Activated CD4-positive, alpha-beta T cell treated with anti-CD3 and anti-CD28 coated beads for 36 hours (primary cell): ENCODE measurements at places on chromosomes 6 and 20.

DNA sequence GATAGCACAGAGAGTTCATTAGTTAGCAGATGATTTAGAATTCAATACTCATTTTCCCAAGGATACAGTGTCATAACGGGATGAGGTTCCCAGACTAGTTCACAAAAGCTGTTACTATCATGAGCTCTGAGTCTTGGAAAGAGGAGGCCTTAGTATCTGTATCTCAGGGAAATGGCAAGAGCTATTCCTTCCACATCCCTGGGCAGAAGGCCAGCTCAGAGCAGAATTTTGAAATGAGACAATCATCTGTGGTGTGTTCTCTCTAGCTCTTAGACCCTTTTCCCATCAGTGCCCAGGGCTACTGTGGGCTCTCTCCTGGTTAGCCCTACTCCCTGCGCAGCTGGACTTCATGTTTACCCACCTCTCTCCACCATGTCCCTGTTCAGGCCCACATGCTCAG is 64.5 kb downstream of the JAG1 start:
- no peak for DNase-seq

GRCh38 chr6:111874025-111874415 is 768 bp upstream of the FYN start:
- peak; percentile 88 for DNase-seq

GRCh38 chr20:38067717-38068365 is 34.3 kb downstream of the RPRD1B start:
- no peak for DNase-seq

DNA sequence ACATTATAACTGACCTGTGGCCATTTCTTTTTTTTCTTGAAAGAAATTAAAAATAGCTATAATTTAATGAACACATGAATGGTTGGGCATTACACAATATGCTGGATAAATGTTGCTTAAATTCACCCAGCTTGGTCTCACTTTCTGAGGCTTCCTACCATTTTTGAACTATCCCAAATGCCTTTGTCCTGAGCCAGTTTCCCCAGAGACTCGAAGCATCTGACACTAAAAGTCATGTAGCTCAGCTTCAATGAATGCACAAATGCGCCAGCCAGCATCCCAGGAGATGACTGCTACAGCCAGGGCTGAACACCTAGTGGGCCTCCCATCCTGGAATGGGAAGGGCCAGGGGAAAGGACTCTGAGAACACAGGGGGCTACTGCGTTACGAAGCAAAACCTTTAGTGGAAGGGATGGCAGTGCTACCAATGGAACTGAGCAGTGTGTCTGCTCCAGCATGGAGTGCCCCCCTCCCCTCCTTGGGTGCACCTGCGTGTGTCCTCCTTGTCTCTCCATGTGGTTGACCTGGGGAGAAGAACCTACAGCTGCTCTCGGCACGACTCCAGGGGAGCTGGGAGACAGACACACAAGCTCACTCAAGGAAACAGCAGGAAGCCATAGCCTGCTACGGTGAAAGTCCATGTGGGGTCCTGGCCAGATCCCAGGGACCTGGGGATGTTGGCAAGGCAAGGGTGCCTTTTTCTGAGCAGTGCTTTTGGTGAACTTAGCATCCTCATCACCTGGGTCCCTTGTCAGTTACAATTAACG is 60.9 kb downstream of the IRF4 start:
- DNase-seq: no peak

DNA sequence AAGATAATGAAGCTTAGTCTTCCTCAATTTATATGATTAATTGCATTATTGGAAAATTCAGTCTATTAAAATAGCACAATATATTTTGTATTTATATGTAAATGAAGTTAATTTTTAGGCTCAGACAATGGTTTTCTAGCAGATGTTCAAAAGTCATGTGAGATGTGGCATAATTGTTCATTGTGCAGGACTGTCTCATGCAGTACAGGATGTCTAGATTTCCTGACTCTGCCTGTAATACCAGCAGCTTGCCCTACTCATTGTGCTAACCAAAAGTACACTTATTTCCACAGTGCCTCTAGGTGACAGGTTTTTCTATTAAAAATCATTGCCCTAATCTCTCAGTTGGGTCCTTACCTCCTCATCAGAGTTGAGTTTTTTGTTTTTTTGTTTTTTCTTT is 12.4 kb downstream of the RALGAPB start:
- DNase-seq: no peak

DNA sequence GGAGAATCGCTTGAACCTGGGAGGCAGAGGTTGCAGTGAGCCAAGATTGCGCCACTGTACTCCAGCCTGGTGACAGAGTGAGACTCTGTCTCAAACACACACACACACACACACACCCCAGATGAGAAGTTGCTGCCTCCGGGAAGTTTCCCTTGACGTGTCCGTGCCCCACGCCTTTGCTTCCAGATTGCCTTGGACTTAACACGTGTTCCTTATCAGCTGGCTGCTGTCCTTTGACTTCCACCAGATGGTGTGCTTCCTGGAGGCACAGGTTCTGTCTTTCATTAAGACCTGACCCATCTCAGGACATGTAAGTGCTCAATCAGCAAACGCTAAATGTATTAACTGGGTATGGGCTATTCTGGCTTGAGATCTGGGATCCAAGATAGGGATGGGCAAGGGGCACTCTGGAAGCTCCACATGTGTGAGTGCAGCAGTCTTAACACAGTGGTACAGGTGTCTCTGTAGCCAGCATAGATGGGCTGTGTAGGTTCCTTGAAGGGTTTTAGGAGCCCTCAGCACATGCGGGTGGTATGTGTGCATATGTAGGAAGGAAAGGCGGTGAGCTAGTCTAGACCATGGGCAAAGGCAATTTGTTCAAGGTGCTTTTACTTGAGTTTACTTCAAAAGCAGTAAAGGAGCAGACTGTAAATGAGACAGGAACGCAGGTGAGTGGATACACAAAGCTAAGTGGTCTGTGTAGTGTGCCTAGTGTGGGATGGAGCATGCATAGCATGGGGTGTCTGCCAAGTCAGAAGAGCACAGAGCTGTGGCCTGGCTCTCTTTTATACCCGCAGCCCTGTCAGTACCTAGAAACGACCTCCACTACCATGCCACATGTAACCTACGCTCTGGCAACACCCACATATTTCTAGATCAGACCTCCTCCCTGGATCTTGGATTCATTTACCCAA is 11.6 kb downstream of the PIGT start:
- DNase-seq: no peak

DNA sequence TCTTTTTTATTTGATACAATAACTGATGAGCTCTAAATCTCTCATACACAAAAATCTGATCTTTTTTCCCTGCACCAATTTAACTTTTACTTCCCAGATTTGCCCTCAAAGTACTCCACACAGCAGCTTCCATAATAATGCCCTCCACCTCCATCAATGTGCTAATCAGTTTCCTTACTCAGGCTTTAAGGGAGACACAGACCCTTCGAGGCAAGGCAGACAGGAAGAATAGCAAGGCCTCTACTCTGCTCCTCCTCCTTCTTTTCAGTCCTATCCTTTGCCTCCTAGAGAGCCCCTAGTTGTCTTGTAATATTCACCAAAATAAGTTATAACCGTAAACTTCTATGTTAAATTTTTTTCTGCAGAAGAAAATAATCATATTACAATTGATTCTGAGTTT is 444.9 kb upstream of the RNF217 start:
- no peak for DNase-seq

GRCh38 chr6:3587660-3588059 is 130.8 kb upstream of the SLC22A23 start:
- no peak for DNase-seq

GRCh38 chr20:32536851-32537656 is 48.1 kb downstream of the NOL4L start:
- DNase-seq: peak; percentile 78

- DNase-seq: peak; percentile 31
Observed at GRCh38 chr20:46324960-46325703, 16.8 kb upstream of the CDH22 start.

DNA sequence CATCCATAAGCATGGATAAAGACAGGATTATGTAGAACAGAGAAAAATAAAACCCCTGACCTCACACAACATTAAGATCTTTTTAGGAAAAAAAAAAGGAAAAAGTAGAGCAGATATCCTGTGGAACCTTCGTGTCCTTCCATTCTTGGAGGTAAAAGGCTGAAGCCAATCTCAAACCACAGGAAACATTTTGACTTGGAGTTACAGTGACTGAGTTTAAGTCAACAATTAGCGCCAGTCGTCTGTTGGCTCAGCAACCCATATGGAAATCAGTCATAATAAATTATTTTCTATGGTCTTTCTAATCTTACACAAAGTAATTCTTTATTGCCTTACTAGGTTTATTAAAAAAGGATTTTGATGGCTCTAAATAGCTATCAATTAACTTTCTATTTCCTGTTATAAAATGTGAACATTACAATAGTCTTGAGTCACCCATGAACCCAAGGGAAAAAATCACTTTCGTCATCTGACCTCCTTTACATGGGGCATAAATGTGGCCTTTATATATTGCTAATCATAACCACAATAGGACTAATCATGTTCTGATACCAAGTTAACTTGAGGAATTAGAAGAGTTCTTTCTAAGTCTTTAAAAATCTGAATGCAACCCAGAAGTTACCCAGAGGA is 592.9 kb downstream of the TFAP2B start:
- no peak for DNase-seq

GRCh38 chr6:109428889-109429477 is 11.4 kb downstream of the PPIL6 start:
- no peak for DNase-seq

- DNase-seq: no peak
Observed at GRCh38 chr6:112701201-112701600, 354.1 kb downstream of the RFPL4B start.

GRCh38 chr6:160733050-160733646 is 31.1 kb downstream of the PLG start:
- peak; percentile 51 for DNase-seq

DNA sequence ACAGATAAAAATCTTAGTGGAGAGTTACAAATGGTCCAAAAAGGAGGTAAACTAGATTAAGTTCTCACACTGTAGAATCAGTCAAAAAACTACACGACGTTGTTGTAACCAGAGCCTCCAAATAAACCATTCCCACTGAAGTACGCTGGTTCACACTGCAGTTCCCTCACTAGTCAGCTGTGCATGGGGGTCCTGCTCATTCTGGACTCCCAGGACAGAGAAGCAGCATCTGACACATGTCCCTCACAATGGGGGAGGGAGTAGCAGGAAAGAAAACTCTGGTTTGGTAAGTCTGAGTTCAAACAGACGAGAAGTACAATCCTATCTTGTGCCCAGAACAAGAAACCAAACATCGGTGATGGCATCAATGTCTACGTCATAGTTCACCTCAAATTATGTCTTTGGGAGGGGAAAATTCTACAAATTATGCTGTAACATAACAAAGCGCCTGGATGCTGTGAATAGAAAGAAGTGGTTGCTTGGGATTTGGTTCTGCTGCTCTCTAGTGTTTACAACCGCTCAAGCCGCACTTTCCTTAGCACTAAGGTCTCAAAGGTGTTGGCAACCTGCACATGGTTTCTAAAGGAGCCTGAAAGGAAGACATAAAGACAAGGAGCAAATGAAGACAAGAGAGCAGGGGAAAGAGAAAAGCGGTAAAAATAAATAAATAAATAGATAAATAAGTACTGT is 208.0 kb downstream of the GMDS start:
- no peak for DNase-seq

- DNase-seq: peak; percentile 79
Observed at GRCh38 chr20:63735859-63736718, at the start of gene LIME1. LIME1 (plus strand) TSS chr20:63736664; CDS start chr20:63737550, 886 bp downstream.

DNA sequence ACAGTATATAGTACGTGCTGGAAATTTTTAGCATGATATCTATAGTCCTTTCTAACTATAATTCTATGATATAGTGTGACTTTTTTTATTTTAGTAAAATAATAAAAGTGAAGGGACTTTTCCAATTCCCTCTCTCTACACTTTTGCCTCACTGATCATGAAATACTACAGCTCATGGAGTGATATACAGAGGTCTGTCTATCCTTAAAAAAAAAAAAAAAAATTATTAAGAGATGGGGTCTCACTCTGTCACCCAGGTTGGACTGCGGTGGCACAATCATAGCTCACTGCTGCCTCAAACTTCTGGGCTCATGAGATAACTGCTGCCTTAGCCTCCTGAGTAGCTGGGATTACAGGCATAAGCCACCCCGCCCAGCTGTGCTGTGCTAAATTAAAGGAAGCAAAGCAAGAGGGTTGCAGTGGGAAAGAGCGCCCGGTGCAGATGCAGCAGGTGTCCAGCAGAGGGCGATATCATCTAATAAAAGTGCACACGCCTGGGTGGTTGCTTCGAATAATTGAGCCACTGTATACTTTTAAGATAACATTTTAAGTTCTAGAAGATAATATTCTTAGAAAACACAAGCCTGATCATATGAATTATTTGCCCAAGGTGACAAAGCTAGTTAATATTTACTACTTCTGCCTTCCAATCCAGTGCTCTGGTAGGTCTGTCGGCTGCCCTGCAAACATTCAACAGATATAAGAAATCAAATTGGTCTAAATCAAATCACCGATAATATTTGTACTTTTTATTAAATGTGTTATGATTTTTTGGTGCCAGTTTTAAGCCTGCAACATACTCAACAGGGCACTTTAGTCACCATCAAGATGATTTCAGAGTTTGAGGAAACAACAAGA is 94.9 kb upstream of the NT5E start:
- DNase-seq: peak; percentile 77

DNA sequence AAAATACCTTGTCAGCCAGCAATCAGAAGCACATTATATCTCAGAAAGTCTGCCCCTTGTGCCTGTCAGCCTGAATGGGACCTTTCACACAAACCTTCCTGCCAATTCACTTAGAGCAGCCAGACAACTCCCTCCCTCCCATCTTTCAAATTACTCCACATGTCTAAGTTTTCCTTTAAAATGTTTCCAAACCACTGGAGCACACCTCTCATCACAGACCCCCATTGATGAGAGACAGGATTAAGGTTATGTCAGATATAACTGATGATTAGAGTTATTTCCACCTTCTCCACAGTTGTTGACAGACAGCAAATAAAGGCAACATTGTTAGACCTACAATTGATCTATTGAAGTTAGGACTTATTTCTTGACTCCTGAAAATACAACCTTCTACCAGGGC is 408.4 kb downstream of the PLCB1 start:
- DNase-seq: no peak

GRCh38 chr20:58377766-58378401 is 11.1 kb upstream of the VAPB start:
- no peak for DNase-seq

- no peak for DNase-seq
Observed at GRCh38 chr6:148199584-148199983, 143.1 kb upstream of the SASH1 start.

GRCh38 chr20:37611852-37612251 is 82.0 kb upstream of the CTNNBL1 start:
- DNase-seq: no peak
